Activated CD4-positive, alpha-beta memory T cell treated with anti-CD3 and anti-CD28 coated beads for 36 hours (primary cell): ENCODE measurements at places on chromosomes 12 and 14.

- peak; percentile 21 for DNase-seq
These were observed 9.0 kb downstream of the ACTN1 start for GRCh38 chr14:68970038-68970612.

DNA sequence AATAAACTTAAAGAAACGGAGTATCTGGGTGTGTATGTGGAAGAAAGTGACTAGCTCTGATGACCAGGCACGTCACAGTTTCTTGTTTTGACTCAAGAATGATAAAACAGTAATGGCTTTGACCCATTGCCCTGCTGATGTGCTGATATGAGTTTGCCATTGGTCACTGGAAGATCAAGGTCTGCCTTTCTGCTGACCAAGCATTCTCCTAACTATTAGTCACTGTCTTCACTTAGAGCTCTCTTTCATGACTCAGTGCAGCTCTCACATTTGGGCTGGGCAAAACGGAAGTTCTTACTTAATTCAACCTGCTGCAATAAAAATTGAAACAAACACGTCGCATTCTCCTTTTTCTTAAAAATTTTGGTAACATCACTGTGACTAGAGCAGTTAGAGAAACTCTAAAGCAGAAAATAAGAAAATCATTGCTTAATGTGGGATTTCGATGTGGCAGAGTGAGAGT is 366.7 kb downstream of the BTG1 start:
- DNase-seq, result peak; percentile 65

DNA sequence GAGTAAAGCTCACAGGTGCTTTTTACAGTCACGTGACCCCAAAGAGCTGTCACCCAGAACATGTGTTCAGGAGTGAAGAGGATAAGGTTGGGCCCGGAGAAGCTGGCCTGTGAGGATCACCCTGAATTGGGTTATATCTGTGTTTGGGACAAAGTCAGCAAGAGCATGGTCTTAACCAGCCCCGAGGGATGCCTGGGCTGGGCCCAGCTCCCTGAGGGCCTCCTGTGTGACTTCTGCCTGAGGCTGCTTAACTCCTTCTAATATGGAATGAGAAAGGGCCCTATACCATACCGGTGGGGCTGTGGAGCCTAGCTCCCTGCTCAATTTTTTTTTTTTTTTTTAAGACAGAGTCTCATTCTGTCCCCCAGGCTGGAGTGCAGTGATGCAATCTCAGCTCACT is 2.5 kb downstream of the CDCA4 start:
- no peak for DNase-seq

- DNase-seq, result no peak
These were observed 67.3 kb upstream of the USP15 start for GRCh38 chr12:62192903-62193250.

GRCh38 chr12:53235742-53236442 is 3.9 kb upstream of the RARG start:
- peak; percentile 54 for DNase-seq

GRCh38 chr14:31881531-31882310 is 195.4 kb upstream of the ARHGAP5 start:
- DNase-seq, result no peak

GRCh38 chr12:2904260-2904659 is 13.6 kb downstream of the TULP3 start:
- no peak for DNase-seq

- DNase-seq, result peak; percentile 71
These were observed 21.9 kb upstream of the IFT81 start for GRCh38 chr12:110102255-110102654.

GRCh38 chr14:86221755-86222154 is 691.8 kb downstream of the FLRT2 start:
- no peak for DNase-seq

GRCh38 chr12:57899010-57899662 is 42.2 kb upstream of the ATP23 start:
- DNase-seq, result peak; percentile 91

GRCh38 chr12:67433385-67434175 is 164.4 kb downstream of the CAND1 start:
- DNase-seq, result no peak

GRCh38 chr12:78040111-78040510 is 209.4 kb downstream of the NAV3 start:
- DNase-seq, result no peak

DNA sequence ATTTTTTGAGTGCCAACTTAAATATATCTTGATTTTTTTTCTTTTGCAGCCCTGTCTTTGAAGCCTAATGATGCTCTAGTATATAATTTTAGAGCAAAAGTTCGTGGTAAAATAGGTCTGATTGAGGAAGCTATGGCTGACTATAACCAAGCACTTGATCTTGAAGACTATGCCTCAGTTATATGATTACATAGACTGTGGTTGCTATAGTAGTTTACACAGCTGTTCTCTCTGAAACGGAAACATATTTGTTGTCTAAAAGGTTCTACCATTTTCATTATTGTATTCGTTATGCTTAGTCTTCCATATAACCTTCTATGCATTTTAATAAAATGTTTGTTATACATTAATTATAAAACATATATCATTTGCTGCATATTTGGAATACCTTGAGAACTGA is 246.7 kb downstream of the TTC6 start:
- no peak for DNase-seq

GRCh38 chr12:112518365-112518735 is 99.6 kb downstream of the PTPN11 start:
- DNase-seq, result no peak

- DNase-seq, result no peak
These were observed 1080.3 kb downstream of the GALC start for GRCh38 chr14:86912709-86913108.

DNA sequence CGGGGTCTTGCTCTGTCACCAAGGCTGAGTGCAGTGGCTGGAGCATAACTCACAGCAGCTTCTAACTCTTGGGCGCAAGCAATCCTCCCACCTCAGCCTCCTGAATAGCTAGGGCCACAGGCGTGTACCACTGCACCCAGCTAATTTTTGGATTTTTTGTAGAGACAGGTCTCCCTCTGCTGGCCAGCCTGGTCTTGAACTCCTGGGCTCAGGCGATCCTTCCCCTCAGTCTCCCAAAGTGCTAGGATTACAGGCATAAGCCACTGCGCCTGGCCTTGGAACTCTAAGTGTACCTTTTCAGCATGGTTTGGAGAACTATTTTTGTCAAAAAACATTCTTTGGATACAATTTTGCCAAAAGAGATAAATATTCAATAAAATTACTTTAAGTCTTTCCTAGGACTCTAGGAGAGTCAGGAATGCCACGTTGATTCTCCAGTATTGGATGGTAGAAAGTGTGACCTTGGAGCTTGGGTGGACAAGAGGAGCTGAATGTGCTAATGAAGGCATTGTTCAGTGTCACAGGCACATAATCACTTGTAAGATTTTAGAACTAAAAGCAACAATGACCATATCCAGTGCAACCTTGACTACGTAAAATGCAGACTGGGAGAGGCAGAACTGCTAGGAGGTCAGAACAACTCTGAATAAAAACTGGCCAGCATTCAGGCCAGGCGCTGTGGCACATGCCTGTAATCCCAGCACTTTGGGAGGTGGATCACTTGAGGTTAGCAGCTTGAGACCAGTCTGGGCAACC is 2.8 kb downstream of the SRSF9 start:
- DNase-seq, result peak; percentile 66

GRCh38 chr12:76177821-76178220 is 93.3 kb upstream of the NAP1L1 start:
- DNase-seq, result no peak

GRCh38 chr12:119014368-119014767 is 33.0 kb downstream of the SRRM4 start:
- DNase-seq, result no peak
